CD14-positive monocyte (primary cell): ENCODE measurements at places on chromosomes 7 and 10.

DNA sequence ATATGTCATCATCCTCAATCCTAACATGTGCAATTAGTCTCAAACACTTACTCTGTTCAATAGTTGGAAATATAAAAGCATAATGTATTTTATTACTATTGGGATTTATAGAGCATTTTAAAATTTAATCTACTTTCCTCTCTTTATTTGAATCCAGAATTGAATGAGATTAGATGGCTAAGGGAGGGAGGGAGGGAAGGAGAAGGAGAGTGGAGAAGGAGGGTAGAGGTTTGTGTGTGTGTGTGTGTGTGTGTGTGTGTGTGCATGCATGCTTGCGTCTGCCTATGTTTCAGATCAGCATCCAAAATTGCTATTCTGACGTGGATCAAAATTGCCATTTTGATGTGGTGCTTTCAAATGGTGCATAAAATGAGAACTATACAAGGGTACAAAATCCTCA, 90.8 kb downstream of the NRP1 start:
- peaks cover 4% of the 10 kb centered on the region for H3K27me3 ChIP-seq
- no peaks in the 10 kb centered on the region for H3K36me3 ChIP-seq
- H3K4me1 ChIP-seq = peaks cover 8% of the 10 kb centered on the region
- H3K4me3 ChIP-seq = no peak overlapping the region
- H3K27ac ChIP-seq = no peak overlapping the region

GRCh38 chr7:90726120-90726519, 130.0 kb downstream of the CDK14 start:
- H3K27me3 ChIP-seq = no peaks in the 10 kb centered on the region
- H3K4me3 ChIP-seq = no peak overlapping the region
- peak; percentile 36 for DNase-seq
- no peak overlapping the region for H3K27ac ChIP-seq
- H3K36me3 ChIP-seq = no peaks in the 10 kb centered on the region
- peaks cover 23% of the 10 kb centered on the region for H3K4me1 ChIP-seq

DNA sequence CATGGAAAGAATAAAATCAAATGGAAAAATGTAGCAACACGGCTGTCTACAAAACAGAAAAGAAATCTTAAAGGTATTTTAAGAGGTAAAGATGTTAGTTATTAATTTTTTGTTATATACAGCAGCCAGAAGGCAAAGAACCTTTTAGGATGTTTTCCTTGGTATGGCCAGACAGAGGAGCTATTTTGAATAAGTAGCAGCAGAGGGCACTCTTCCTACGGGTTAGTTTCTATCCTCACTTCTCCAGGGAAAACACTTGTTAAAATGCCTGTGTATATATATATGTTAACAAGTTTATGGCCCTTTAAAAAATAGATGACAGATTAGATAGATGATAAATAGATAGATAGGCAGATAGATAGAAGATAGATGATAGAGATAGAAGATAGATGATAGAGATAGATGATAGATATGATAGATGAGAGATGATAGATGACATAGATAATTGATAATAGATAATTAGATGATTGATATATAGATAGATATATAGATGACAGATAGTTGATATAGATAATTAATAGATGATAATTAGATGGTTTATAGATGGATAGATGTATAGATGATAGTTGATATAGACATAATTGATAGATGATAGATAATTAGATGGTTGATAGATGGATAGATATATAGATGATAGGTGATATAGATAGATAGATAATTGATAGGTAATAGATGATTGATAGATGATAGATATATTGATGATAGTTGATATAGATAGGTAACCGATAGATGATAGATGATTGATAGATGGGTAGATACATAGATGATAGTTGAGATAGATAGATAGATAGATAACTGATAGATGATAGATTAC, 57.8 kb upstream of the WIPF3 start:
- no peak overlapping the region for H3K27ac ChIP-seq
- no peak for DNase-seq
- no peaks in the 10 kb centered on the region for H3K27me3 ChIP-seq
- no peaks in the 10 kb centered on the region for H3K4me1 ChIP-seq
- no peak overlapping the region for H3K4me3 ChIP-seq

DNA sequence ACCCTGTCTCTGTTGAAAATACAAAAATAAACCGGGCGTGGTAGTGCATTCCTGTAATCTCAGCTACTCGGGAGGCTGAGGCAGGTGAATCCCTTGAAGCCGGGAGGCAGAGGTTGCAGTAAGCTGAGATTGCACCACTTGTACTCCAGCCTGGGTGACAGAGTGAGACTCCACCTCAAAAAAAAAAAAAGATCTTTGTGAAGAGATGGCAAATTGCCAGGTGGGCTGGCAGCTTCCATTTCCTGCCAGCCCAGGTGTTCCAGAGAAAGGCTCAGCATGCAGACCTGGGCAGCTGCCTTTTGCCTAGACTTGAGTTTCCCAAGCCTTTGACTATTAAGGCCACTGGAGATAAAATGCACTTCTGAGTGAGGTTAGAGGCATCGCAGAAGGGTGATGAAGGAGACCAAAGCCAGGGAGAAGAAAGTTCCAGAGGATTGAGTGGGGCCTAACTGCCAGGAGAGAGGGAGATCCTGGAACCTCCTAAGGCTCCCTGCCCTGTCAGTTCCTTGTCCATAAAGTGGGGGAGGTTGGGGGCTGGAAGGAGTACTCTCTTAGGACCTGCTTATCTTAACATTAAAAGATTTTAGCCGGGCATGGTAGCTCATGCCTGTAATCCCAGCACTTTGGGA, 10.0 kb upstream of the DDIT4 start:
- no peak overlapping the region for H3K27ac ChIP-seq
- no peak for DNase-seq
- H3K27me3 ChIP-seq = no peaks in the 10 kb centered on the region

DNA sequence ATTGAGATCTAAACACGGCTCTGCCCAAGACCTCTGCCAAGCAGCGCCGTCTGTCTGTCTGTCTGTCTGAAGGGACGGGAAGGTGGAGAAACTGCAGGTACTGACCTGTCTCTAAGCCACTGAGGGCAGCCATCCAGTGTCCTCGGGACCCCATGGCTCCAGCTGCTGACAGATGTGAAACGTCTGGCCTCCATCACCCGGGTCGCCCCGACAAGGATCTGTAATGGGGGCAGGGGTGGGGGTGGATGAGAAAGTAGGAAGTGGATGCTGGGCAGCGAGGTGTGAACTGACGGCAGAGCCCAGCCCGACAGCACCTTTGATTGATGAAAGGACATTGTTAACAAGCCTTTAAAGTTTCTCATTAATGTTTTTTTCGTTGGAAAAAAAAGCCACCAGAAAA, 193.1 kb downstream of the EBF3 start:
- no peaks in the 10 kb centered on the region for H3K36me3 ChIP-seq
- no peak overlapping the region for H3K27ac ChIP-seq
- no peaks in the 10 kb centered on the region for H3K27me3 ChIP-seq
- DNase-seq = no peak
- no peaks in the 10 kb centered on the region for H3K4me1 ChIP-seq

DNA sequence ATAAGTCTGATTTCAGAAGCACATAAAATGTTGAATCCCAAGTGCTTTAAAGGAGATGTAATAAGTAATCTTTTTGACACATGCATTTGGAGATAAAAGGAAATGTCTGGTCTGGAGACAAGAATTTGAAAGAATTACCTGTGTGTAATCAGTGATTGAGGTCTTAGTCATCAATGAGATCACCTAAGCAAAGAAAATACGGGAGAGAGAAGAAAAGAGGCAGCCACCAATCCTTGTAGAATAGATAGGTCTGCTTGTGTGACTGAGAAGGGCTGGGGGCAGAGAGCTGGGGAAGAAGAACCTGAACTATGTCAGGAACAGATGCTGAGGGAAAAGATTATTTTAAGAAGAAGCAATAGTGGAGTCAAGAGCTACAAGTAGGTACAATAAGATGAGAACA, 49.3 kb upstream of the ITPRID1 start:
- no peaks in the 10 kb centered on the region for H3K4me1 ChIP-seq
- no peak overlapping the region for H3K4me3 ChIP-seq
- no peak overlapping the region for H3K27ac ChIP-seq
- H3K27me3 ChIP-seq = no peaks in the 10 kb centered on the region
- no peak for DNase-seq
- no peaks in the 10 kb centered on the region for H3K36me3 ChIP-seq
